ENCODE measurements at places on chromosomes 4 and X.

DNA sequence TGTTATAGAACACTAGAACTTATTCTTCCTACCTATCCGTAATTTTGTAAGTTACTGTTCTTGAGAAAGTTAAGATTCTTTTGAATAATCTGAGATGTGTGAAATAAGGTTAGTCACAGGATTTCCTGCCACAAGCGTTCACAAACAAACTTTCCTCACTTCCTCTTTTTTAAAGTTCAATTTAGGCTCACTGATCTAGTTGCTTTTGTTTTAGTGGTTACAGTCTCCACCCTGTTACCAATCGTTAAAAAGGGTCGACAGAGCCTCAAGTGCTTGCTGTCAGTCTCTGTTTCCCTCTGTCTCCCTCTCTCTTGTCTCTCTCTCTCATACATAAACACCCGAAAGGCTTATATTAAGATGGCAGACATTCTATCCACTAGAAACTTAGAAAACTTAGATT is 35.9 kb upstream of the STK26 start:
- no peak for DNase-seq

DNA sequence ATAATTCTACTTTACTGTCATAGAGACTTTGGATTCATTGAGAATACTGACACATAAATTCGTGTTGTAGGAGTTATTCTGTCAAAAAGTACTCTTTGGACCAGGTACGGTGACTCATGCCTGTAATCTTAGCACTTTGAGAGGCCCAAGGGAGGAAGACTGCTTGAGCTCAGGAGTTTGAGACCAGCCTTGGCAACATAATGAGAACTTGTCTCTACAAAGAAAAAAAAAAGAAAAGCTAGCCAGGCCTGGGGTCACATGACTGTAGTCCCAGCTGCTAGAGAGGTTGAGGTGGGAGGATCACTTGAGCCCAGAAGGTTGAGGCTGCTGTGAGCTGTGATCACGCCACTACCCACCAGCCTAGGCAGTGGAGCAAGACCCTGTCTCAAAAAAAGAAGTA is 54.9 kb downstream of the WDR19 start:
- DNase-seq = no peak

DNA sequence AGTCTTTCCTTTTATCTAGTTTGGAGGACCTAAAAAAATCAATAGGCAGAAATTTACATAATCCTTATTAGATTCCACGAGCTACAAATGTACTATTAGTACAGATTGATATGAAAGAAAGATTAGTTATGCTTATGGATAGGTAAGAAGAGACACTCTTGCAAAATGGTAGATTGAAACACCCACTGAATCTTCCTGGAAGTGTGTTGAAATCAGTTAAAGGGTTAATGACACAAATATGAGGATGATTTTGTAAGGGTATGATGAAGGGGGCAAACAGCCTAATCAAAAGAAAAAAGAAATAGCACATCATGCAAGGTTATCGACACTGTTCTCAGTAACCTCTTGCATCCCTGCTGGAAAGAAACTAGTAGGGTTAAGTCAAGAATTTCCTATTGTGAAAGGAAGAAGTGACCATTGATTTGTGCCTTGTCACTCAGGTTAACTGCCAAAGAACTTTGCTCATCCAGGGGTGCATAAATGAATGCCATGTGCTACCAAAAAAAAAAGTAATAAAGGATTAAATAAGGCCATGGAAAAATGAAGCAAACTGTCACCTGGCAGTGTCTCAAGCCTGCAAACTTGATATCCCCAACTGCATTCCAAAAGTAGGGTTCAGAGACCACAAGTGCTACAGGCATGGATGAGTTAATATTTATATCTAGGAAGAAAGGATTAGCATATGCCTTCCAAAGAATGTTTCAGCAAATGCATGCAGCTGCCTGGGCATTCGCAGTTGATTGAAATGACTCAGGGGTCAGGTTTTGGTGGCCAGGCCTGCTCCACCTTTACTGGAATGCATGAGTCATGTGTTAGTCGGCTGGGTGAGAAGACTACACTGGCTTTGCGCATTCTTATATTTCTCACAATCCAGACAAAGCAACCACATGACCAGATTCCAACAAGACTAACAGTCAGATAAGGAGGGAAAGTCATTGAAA is 78.3 kb upstream of the ATXN3L start:
- peak; percentile 99 for DNase-seq

DNA sequence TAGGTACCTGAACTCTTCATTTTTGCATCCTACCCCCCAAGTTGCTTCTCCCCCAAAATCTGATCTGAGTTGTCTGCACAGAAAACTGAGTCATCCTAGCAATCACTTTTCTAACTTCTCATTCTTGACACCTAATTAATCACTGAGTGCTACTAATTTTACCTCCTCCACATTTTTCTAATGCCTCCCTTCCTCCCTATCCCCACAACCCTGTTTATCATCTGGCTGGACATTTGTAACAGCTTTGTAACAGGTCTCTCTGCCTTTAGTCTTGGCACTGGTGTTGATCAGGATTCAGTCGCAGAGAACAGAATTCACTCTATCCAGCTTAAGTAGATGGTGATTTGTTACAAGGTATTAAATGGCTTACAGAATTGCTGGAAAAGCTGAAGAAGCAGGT is 303.9 kb upstream of the GATB start:
- DNase-seq = no peak

DNA sequence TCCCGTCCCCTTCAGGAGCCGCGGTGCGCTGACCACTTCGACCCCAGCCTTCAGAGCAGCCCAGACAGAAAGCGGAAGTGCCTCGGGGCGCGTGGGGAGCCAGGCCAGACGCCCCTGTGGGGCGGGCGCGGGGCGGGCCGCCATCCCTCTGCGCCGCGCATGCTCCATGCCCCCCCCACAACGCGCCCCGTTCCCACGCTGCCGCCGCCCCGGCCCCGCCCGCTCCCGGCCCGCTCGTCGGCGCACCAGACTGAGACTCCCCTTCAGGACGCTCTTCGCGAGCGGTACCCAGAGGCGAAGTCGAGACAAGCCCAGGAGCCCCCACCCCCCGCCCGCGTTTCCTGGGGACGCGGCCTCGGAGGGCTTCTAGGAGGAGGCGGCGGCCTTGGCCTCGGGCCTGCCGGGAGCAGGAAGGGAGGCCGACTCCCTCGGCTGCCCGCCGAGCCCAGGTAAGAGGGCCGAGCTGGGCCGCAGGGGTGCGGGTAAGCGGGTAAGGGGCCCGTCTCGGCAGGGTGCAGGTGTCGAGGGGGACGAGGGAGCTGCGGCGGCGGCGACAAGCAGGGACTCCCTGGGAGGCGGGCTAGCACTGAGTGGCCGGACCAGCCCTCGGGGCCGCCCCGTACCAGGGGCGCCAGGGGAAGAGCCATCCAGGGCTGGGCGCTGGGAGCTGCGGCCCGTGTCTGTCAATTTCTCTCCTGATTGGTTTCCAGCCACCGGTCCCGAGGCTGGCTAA is at the start of gene ZFP92:
Gene ZFP92 (plus strand): TSS at position 218 of the 733 bp plus-strand sequence. CDS start 6,851 bp downstream, outside the sequence.
- no peak for DNase-seq

All from fibroblast of mammary gland (primary cell).